ENCODE measurements at places on chromosomes 1 and 21.

DNA sequence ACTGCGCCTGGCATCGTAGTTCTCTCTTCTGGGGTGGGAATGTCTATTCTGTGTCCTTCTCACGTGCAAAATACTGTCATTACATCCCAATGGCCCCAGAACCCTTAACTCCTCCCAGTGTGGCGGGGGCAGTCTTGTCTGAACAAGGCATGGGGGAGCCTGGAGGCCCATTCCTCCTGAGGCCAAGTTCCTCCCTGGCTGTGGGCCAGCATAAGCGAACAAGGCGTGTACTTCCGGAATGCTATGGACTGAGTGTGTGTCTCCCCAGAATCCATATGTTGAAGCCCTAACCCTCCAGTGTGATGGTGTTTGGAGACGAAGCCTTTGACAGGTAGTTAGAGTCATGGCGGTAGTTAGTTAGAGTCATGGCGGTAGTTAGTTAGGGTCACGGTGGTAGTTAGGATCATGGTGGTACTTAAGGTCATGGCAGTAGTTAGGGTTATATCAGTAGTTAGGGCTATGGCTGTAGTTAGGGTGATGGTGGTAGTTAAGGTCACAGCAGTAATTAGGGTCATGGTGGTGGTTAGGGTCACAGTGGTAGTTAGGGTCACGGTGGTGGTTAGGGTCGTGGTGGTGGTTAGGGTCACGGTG, 71.0 kb downstream of the PRKCZ start:
- DNase-seq: no peak

GRCh38 chr1:155226910-155227260, 18.4 kb downstream of the MTX1 start:
- peak; percentile 74 for DNase-seq

DNA sequence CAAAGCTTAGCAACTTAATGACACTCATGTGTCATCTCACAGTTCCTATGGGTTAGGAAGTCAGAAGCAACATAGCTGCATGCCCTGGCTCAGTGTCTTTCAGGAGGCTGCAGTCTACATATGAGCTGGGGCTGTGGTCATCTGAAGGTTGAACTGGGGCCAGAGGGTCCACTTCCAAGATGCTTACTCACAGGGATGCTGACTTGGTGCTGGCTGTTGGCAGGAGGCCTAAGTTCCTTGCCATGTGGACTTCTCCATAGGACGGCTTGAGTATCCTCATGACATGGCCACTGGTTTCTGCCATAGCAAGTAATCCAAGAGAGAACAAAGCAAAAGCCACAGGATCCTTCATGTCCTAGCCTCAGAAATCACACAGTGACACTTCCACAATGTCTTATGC, 12.1 kb upstream of the FAM43B start:
- no peak for DNase-seq

GRCh38 chr1:109197158-109198042, 16.3 kb upstream of the SARS1 start:
- DNase-seq: no peak

- no peak for DNase-seq
Observed at GRCh38 chr21:34252751-34253150, 111.1 kb upstream of the KCNE2 start.

- no peak for DNase-seq
Observed at GRCh38 chr1:32005522-32005921, 8.1 kb upstream of the KHDRBS1 start.

DNA sequence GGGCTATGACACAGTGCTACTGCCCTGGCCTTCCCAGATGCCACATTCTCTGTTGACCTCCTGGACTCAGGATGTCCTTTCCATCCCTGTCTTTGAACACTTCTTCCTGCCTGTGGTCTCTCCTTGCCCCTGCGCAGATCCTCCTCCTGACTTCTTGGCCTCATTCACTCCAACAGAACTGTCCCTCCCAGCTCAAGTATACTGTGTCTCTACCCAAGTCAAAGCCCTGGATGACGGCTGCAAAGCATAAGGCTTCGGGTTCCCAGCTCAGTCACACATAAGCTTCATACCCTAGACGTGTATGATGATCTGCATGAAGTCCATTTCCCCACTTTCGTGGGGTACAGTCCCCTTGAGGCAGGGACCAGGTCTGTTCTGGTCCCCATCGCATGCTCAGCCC, 328.2 kb upstream of the VAMP3 start:
- DNase-seq: no peak

GRCh38 chr1:47468709-47469389, 31.0 kb downstream of the FOXD2 start:
- DNase-seq: no peak

DNA sequence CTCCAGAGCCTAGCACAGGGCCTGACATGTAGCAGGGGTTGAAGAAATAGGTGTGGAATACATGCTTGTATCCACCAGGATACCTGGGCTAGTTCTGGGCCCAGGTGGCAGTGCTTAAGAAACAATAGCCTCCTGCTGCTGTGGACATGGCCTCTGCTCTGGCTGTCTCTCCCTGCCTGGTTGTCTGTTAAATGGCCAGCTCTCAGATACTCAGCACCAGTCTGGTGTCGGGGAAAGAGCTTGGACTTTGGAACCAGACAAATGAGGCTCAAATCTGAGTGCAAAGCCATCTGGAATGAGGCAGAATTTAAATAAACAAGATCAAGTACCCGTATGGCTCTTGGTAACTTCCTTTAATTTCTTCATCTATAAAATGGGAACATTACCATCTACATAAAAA, 31.5 kb downstream of the SESN2 start:
- no peak for DNase-seq

DNA sequence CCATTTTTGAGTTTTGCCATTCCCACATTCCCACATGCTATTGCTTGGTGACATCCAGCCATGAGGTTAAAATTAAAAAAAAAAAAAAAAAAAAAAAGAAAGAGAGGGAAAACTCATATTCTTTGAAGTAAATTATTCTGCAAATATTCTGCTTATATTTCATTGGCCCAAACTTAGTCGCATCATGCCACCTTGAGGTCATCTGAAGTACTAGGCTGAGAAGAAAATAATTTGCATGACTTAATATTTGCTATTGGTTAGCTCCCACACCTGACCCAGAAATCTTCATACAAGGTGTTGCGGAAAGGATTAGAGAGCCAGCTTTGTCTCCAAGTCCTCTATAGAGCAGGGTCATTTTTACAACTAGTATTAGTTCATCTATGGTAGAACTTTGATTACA, 2206.0 kb downstream of the MRPL39 start:
- no peak for DNase-seq

DNA sequence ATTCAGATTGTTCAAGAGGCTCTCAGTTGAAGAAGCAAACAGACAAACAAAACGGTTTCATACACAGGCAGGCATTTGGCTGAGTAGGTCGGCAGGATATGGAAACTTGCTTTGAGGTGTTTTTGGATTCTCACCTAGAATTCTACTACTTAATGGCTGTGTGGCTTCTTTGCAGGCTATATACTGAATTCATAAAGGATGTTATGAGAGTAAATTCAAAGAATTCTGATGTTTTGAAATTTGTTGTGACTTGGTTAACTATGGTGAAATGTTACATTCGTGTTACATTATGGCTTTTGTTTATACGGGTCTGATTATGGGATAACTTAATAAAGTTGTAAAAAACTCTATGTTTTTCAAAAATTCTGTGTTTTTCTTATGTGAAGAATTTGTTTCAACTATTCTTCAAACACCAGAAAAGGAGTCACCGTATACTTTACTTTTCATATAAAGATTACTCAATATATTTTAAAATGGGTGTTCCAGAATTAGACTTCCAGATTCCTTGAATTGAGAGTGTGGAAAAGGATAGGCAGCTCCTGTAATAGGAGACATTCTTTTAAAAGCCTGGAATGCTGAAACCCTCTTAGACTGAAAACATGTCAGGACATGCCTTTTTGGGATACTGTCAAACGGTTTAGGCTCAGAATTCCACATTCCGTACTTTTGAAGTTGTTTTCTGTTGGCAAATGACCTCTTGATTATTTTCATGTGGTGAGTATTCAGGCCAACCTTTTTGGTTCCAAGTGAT, 8.2 kb upstream of the IRF2BP2 start:
- no peak for DNase-seq

- DNase-seq: no peak
Observed at GRCh38 chr1:185042737-185043136, 2.6 kb upstream of the RNF2 start.

DNA sequence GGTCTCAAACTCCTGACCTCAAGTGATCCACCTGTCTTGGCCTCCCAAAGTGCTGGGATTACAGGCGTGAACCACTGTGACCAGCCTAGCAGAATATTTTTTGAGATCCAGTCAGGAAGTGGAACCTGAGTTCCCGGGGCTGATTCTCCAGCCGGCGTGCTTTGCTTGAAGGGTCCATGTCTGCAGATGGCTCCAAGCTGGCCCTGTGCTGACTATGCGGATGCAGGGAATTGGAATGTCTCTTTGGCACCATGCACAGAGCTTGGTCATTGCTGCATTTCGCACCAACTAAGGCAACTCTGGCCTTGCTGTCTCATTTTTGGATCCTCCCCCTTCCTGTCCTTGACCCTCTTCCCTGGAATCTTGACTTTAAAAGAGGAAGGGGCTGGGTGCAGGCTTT, 28.1 kb downstream of the ARHGEF10L start:
- no peak for DNase-seq

DNA sequence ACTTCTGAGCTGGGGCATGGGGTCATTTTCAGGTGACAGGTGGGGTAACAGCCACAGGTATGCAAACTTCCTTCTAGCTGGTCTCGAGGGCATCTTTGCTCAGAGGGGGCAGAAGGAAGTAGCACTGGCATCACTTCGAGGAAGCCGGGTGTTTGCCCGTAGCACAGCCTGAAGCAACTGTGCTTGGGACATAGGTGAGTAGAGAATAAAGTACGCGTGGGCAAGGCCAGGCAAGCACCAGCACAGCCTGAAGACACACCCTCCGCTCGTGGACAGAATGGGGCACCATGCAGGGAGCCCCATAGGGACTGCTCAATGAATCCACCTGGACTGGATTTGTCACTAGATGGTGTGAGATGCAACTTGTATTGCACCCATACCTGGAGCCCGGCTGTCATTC, 167.1 kb downstream of the KCNJ6 start:
- no peak for DNase-seq

DNA sequence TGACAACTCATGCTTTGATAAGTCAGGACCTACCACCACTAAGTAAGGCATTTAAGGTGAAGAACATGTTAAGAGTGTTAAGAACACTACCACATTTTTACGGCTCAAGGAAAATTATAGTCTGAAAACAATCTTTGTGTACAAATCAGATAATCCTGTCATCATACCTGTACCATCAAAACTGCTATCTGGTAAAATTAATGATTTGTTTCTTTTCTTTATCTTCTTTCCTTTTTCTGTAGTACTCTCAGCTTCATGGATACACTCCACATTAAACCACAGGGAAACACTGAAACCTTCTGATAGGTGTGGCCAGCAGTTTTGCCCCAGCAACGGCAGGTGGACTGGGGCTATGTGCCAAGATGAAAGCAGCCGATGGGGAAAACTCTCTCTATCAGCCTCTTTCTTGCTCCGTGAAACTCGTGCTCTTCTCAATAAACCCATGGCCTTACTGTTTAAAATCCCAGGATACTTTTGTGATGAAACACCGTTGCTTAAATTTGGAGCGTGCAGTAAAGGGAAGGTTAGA, 75.1 kb downstream of the LYST start:
- no peak for DNase-seq

GRCh38 chr1:114340892-114341291, 170.1 kb downstream of the TRIM33 start:
- DNase-seq: no peak

DNA sequence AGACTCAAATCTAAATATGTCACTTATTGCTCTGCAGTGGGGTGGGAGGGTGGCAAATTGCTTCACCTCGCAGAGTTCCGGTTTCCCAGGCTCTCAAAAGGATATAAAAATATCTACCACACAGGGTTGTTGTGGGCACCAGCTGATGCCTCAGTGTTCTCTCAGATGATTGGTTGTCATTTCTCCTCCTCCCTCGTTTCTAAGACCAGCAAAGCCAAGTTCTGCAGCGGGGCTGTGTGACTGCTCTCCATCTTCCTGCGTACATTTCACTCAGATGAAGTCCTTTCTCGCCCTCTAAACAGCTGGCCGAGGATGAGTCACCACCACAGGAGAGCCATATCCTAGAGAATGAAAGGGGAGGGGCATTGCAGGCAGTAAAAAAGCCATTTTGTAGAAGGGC, 35.0 kb upstream of the VWA5B1 start:
- no peak for DNase-seq

GRCh38 chr1:209845408-209845725, 17.6 kb downstream of the UTP25 start:
- DNase-seq: no peak

- DNase-seq: no peak
Observed at GRCh38 chr1:76480827-76481226, 386.5 kb upstream of the ST6GALNAC5 start.

DNA sequence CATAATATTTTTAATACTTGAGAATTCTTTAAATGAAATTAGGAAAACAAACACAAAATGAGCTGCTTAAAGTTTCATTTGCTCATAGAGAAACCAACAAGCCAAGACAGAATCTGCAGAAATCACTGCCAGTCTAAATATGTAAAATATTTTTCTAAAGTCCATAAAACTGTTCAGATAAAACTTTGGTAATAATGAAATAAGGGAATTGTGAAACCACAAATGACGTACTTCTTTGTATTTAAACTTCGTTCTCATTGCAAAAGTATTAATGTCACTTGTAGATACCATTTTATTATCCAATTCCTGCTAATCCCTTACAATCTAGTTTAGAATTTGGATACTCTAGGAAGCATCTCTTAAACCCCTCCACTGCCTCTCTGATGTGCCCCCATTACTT, 234.5 kb upstream of the NEGR1 start:
- DNase-seq: no peak

- DNase-seq: no peak
Observed at GRCh38 chr21:45766501-45766900, 123.0 kb downstream of the PCBP3 start.

GRCh38 chr1:226864311-226864710, 6.1 kb upstream of the PSEN2 start:
- DNase-seq: no peak

- no peak for DNase-seq
Observed at GRCh38 chr1:110196917-110197765, 13.0 kb upstream of the KCNC4 start.

DNA sequence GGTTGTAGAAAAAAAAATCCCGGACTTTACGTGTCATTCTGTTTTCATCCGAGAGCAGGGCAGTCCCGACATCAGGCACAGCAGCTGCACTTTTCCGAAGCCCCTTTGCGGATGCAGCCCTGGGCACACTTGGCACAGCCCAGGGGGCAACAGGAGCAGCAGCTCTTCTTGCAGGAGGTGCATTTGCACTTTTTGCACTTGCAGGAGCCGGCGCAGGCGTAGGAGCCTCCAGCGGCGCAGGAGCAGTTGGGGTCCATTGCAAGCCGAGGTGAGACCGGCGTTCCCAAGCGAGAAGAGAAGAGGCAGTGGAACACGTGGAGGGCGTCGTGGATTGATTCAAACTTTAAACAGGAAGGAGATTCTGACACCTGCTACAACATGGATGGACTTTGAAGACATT, at the start of gene MT1HL1:
MT1HL1 (minus strand) TSS at position 326 of the 400 bp plus-strand sequence; CDS start at position 257, 69 bp downstream.
- no peak for DNase-seq
